NCI-H526 (cell line): ENCODE measurements at places on chromosomes 16 and 17.

- no peak for DNase-seq
These were observed 983 bp downstream of the VAT1L start for GRCh38 chr16:77789085-77790008.

DNA sequence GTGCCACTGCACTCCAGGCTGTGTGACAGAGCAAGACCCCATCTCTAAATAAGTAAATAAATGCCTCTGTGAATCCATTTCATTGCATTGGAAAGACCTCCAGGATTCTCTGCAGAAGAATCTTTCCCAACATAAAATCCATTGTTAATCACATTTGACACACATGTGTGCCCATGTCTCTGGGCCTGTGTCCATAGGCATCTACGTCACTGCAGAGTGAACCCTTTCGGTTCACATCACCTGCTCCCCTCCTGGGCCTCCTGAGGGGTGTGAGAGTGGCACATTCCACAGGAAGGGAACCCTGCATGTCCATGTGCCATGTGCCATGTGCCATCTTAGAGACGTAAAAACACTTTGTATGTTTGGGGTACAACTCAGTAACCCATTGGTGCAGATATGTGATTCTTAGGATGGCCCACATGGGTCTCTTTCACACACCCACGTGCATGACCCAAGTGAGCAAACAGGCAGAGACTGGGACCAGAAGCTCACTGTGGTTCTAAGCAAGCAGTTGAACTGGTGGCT, 427.5 kb downstream of the MAF start:
- no peak for DNase-seq

- no peak for DNase-seq
These were observed 109.6 kb downstream of the CNTNAP4 start for GRCh38 chr16:76386784-76387183.

DNA sequence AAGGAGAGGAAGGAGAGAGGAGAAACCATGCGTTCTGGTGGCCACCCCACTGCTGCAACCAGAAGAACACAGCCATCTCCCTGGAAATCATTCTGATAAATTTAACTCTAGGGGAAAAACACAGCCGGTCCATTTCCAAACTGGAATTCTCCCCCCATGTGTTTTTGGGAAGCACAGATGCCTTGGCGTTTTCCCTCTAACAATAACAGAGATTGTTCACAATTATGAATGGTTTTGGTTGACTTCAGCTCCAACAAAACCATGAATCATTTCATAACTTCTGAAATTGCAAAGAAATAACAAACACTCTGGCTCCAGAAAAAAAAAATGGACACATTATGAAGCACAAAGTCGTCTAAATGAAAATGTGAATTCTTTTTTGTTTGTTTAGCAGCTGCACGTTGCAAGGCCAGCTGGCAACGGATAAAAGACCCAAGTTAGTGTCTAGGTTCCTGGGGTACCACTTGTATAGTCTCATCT, 46.2 kb downstream of the GNAO1 start:
- no peak for DNase-seq

- DNase-seq, result peak; percentile 35
These were observed 54.8 kb downstream of the SPECC1 start for GRCh38 chr17:20063665-20064648.

- no peak for DNase-seq
These were observed 16.1 kb upstream of the HOXB9 start for GRCh38 chr17:48642059-48642842.

GRCh38 chr16:66441586-66442375, 14.7 kb downstream of the BEAN1 start:
- no peak for DNase-seq

- DNase-seq, result no peak
These were observed 435.3 kb downstream of the HAPSTR1 start for GRCh38 chr16:9526791-9527190.

- DNase-seq, result no peak
These were observed 154.4 kb downstream of the FOXL1 start for GRCh38 chr16:86732621-86733295.

GRCh38 chr16:27298132-27298531, 15.6 kb upstream of the IL4R start:
- DNase-seq, result no peak

DNA sequence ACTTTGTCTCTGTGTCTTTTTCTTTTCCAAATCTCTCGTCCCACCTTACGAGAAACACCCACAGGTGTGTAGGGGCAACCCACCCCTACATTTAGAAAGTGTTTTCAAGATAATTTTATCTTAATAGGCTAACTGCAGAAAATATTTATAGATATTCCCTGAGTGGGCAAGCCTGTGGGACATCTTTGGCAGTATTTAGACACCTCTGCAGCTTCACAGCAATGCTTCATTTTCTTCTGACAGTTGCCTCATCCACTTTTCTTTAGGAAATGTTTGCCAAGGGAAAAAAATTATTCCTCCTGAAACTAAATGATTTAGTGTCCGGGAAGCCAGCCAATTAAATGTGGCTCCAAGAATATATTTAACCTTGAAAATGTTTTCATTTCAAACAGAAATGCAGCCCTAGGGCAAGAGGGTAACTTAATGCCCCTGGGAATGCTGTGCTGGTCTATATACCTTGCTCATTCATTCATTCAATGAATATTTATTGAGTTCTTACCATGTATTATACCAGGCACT, 290.4 kb downstream of the ABCC12 start:
- no peak for DNase-seq

- DNase-seq, result no peak
These were observed 5.7 kb downstream of the MGAT5B start for GRCh38 chr17:76873856-76874255.

- no peak for DNase-seq
These were observed 6.1 kb downstream of the DRG2 start for GRCh38 chr17:18093616-18094408.

DNA sequence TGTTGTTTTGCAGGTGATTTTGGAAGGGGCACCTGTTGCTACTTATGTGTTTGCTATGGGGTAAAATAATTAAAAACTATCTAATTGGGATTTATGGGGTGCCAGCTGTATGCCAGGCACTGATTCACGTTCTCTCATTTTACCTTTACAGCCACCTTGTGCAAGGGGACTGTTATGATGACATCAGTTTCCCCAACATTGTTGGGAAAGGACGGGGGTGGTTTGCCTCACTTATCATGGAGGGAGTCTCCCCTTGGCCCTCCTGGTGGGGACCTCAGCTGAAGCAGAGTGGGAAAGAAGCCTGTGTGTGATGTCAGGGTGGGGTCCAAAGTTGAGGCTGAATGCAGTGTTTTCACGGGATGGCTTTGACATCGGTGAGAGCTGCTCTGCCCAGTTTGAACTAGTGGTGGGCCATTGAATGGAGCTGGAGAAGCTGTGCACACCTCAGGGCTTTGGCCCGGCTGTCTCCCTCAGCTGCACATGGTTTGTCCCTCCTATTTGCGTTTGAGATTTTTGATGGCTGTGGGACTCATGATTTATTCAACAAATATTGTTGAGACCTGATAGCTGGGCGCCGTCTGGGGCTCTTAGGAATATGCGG, 36.1 kb downstream of the CMIP start:
- no peak for DNase-seq

DNA sequence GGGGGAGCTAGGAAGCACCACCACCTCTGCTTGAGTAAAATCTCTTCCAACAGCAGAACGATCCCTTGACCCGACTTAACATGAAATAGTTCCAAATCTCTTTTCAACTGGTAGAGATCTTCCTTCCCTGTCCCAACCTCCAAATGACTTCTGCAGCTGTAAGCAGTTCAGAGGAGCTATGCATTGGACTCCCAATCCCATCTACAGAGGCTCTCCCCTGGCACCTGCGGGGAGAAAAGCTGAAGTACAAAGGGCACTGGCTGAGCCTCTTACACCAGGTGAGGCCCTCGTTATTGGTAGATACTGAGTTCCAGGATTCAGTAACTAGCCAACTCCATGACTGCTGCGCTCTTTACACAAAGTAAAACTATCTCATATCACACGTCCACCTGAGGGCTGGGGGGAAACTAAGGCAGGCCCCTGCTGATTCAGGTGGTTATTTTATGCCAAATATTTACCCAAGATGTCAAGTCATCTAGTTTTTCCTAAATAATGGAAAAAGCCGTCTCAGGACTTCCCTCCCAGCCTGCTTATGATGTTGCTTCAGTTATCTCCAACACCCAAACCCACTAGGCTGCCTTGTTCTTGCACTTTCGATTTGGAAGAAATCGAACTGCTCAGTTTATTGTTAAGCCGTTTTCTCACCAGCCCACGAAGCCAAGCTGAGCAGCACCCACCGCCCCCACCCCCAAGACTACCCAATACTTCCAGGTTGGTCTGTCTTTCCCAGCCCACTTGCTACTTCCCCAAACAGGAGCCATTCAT, 3.2 kb downstream of the ACTG1 start:
- peak; percentile 51 for DNase-seq

DNA sequence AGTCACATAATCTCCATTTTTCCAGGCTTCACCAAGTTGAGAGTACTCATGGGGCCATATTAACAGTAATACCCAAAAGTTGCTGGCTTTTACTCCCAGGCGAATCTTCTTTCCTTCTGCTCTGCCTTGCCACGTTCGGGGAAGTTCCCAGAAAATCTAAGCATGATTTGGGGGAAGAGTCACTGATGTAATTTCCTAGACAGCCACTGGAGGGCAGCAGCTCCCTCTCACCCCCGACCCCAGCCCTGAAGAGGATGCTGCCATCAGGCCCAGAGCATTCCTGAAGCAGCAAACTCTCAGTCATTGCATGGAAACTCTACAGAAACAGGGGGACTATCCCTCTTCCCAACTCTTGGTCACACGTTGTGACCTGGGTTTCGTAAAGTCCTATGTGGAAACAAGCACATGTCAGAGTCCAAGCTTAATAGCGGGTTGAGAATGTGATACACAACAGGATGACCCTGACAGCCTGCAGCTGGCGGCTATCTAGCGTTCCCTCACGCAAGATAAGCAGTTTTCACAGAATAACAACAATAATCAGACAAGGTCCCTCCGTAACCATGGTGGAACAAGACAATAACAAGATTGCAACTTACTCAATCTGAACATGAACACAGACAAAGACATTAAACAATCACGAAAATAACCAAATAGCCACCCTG, 43.8 kb upstream of the DHX40 start:
- peak; percentile 68 for DNase-seq

- DNase-seq, result no peak
These were observed 2.3 kb downstream of the RPUSD1 start for GRCh38 chr16:785563-786535.

DNA sequence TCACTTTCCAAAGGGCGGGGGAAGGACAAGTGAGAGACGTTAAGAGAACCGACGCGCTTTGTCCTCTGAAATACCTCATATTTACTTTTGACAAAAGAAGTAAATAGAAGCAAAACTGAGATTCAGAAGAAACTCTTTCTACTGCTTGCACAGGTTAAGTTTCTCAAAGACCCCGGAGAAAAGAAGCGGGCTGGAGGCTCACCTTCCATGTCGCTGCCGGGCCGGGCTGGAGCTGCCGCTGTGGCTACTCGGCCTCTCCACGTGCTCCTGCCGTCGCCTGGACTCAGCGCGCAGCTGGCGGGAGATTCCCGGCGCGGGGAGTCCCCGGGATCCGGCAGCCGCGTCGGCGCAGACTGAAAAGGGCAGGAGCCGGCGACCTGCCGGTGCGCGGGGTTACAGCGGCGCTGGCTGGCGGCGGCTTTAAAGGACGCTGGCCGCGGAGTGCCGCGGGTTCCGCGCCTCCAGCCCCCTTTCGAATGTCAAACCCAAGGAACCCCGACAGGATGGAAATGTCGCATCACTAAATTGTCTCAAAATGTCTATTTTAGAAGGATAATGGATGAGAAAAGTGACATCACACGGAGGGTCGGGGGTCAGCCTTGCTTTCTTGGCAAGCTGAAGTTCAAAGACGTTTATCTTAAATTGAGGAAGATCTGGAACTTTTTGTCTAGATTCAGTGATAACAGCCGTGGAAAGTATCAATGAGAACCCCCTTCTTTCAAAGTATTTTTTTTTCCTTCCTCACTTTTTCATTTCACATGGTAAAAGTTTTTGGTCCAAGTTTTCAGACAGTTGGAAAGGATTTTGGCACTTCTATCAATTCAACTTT, at the start of gene IKZF3:
IKZF3 (minus strand) TSS at position 395 of the 829 bp plus-strand sequence; CDS start at position 209, 186 bp downstream.
- DNase-seq, result peak; percentile 85

GRCh38 chr16:391885-392335, 5.1 kb upstream of the NME4 start:
- DNase-seq, result peak; percentile 53

DNA sequence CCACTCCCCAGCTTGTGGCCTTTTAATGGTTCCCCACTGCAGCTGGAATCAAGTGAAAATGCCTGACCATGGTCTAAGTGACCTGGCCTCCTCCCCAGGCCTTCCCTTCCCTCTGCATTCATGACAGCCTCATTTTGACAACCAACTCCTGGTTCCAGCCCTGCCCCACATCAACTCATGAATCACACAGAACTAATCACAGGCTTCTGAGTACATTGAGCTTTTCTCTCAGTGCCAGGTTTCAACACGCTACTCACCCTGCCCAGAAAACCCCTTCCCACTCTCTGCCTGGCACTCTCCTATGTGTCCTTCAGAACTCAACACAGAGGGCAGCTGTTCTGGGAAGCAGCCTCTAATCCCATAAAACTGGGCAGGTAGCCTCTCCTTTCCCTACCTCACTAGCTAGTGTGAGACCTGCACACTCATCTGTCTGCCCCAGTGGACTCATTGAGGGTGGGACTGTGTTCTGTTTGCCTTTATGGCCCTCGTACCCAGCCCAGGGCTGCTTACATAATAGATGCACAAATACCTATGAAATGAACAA, 313.6 kb downstream of the GRIN2A start:
- no peak for DNase-seq

DNA sequence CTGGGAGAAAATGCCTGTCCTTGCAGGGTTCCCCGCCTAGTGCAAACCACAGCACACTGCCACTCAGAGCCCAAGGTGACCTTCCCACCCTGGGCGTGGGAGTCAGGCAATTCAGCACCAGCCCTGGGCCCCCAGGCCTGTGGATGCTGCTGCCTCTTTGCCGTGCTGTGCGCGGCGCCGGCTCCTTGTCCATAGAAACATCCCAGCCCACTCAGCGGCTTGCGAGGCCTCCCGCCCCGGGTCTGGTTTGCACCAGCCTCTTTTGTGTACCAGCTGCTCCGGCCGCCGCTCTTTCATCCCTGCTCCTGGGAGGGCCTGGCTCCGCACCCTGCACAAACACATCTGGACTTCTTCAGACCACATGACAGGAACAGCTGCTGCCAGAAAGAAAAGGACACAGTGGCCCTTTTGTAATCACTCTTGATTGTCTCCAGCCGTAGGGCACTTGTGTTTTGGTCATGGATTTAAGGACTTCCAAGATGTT, 75.4 kb upstream of the SDK2 start:
- peak; percentile 71 for DNase-seq

- no peak for DNase-seq
These were observed 18.3 kb downstream of the CIITA start for GRCh38 chr16:10895053-10895946.

- no peak for DNase-seq
These were observed 14.7 kb downstream of the ANKRD13B start for GRCh38 chr17:29607557-29608195.

GRCh38 chr17:67620088-67620487, 97.6 kb upstream of the NOL11 start:
- no peak for DNase-seq
